Iris pigment epithelial cell (primary cell): ENCODE measurements at places on chromosomes 3 and 15.

GRCh38 chr3:160473221-160473620 is 23.6 kb upstream of the TRIM59 start:
- DNase-seq = peak; percentile 77

GRCh38 chr3:127182848-127183714 is 9.8 kb upstream of the PRR23E start:
- no peak for DNase-seq

GRCh38 chr3:163924600-163924999 is 1153.7 kb downstream of the SI start:
- no peak for DNase-seq

GRCh38 chr3:153052096-153052460 is 109.9 kb upstream of the RAP2B start:
- peak; percentile 97 for DNase-seq

DNA sequence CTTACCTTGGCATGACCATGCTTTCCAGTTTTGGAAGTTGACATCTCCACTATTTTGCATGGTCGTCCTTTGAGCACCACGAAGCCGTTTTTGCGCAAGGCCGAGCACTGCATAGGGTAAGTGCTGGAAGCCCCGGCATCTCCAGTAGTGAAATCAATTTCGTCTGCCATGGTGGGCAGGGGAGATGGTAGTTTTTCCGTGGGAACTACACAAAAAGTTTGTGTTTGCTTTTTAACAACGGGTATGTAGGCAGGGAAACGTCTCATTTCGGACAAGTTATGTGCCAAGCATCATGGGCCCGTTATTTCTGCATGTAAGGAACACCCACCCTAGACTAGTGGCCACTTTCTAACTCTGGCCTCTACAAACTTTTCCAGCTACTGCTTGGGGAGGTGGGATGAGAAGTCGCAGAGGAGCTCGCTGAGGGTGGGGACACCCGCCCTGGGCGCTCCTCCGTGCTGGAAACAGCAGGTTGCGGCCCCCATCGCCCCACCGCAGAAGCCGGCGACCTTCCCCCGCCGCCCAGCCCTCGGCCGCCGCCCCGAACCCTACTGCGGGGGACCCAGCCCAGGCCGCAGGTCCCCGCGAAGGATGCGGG is 701 bp downstream of the EIF5A2 start:
- DNase-seq = peak; percentile 24

- DNase-seq = peak; percentile 40
These were observed 408 bp downstream of the WDR82 start for GRCh38 chr3:52277972-52278509.

DNA sequence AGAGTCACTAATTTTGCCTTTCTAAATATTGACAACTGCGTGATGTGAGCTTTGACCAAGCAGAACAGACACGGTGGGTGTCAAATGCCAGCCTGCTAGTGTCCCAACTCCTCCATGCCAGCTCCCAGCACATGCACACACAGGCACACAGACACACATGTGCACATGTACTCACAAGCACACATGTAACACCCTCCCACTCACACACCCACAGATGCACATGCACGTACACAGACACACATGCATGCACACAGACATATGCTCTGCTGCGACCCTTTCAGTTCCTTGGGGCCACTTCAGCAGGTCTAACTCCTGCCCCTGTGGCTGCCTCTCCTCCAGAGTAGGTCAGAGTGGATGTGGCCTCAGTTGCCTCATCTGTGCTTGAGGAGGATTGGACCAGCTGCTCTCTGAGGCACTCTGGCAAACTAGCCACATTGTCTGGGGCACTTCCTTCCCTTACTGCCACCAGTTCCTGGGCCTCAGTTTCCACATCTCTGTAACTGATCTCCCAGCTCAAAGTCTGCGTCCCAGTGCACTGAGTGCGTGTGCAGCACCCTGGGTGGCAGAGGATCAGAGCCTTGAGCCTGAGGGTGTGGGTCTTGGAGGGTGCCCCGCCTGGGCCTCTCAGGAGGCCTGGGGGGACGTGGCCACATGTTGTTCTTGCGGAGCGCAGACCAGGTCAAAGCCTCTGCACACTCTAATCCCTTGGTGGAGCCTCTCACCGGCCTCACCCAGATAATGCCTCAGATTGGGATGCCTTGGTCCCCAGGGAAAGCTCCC is 55.0 kb upstream of the PRR23E start:
- no peak for DNase-seq

DNA sequence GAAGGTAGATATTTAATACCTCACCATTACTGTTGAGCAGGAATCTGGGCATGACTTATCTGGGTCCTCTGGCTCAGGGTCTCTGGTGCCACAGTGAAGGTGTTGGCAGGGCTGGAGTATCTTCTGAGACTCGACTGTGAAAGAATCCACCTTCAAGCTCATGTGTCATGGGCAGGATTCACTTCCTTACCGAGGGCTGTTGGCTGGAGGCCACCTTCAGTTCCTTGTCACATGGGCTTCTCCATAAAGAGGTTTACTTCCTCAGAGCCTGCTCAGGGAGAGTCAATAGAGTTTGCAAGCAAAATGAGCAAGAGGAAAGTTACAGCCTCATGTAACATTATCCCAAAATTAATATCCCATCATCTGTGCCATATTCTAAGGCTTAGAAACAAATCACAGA is 459.5 kb downstream of the NR2F2 start:
- DNase-seq = no peak

- DNase-seq = peak; percentile 52
These were observed 3.9 kb upstream of the ATP11B start for GRCh38 chr3:182789371-182789770.

DNA sequence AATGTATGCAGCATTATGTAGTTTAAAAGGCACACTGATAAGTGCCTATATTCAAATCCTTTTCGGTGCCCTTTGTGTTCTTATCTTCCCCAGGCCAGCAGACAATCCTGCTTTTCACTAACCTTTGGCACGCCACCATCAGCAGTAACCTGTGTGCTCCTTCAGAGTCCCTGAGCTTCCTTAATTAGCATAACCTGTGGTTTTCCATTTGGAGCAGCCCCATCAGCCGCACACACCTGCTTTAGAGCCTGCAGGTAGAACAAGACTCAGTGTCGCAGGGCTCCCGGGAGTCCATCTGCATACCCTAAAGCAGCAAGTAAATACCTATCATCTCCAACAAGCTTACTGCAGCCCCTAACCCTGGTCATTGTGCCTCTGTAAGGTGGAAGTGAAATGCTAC is 755.1 kb downstream of the ROBO2 start:
- DNase-seq = no peak
